B cell (primary cell): ENCODE measurements at places on chromosomes 6 and 20. TPM values are rescaled to one million over a fixed set of nuclear protein-coding genes. Genes with fewer than 3 reads are reported as not detected.

Gene NKX2-2
- total RNA-seq: not detected in 2 replicates

Gene GCNT2
- 32.1 and 38.1 TPM in 2 replicates for total RNA-seq

Gene PARD6B
- 6.0 and 10.1 TPM in 2 replicates for total RNA-seq

Gene SYS1
- 57.7 and 61.4 TPM in 2 replicates for total RNA-seq

Gene CLIC5
- total RNA-seq: 0.80 and 0.96 TPM in 2 replicates

Gene OR2B3
- not detected in 2 replicates for total RNA-seq

Gene SRMS
- 0.17 and 0.27 TPM in 2 replicates for total RNA-seq

Gene THBS2
- not detected in 2 replicates for total RNA-seq

Gene SIRPB2
- not detected in 2 replicates for total RNA-seq

Gene HLA-B
- 3,910 and 4,028 TPM in 2 replicates for total RNA-seq

Gene CD24
- total RNA-seq: 113 and 115 TPM in 2 replicates

Gene CCN6
- total RNA-seq: not detected in 2 replicates

Gene RAET1L
- not detected in 2 replicates for total RNA-seq

Gene GNAS-AS1
- total RNA-seq: 1.5 and 2.1 TPM in 2 replicates

Gene LAMA5
- 83.5 and 89.7 TPM in 2 replicates for total RNA-seq
